ENCODE measurements at places on chromosomes 1 and 21. TPM values are rescaled to one million over a fixed set of nuclear protein-coding genes. Genes with fewer than 3 reads are reported as not detected.

The ELAVL4 gene
- not detected for total RNA-seq

GRCh38 chr1:75615613-75616435, 4.9 kb upstream of the SLC44A5 start:
- peak; percentile 16 for DNase-seq

- no peak for DNase-seq
These were observed 46.1 kb downstream of the USP48 start for GRCh38 chr1:21736876-21737275.

The NEK2 gene
- 47.5 TPM for total RNA-seq

GRCh38 chr1:213828867-213829266, 158.9 kb upstream of the PROX1 start:
- DNase-seq, result no peak

DNA sequence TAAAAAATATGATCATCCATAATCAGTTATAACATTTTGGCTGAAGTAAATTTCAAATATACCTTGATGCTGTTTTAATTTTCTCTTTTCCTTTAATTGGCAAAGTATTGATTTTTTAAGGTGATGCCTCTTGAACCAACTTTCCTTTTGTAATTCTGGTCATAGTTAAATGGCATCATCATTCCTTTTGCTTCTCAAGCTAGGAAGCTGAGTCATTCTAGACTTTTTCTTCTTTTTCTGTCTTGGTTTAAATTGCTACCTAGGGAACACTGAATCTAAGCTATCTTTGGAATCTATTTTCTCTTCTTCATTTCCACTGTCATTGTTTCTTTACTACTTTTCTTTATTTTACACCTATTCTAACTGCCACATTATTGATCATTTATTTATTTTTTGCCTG, 162.7 kb downstream of the HMCN1 start:
- DNase-seq, result no peak

The RGS21 gene
- total RNA-seq, result not detected

The CELA3B gene
- not detected for total RNA-seq

DNA sequence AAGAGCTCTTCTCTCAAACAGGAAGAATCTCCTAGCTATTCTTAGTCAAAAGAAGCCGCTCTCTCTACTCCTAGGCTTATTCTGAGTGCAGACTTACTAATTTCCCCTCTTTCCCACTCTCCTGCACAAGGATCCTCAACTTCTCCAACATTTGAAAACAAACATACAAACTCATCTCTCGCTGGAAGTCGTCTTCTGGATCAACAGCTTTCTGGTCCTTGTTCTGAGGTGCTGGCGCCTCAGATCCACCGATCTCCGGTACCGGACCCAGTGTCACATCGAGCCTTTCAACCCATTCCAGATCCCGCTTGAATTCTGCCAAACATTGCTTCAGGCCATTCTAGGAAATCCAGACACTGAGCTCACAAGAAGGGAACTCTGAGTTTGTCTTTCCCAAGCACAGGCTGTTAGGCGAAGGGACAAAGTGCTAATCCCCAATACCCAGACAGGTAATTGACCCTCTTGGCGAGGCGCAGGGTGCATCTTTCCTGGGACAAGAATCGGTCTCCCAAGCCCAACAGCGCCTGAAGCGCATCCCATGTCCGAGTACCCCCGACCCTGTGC, 696 bp downstream of the EBNA1BP2 start:
- no peak for DNase-seq

The KCNH1 gene
- not detected for total RNA-seq

GRCh38 chr1:11880181-11880575, 21.4 kb upstream of the NPPB start:
- no peak for DNase-seq

GRCh38 chr1:165068741-165069140, 287.8 kb downstream of the LMX1A start:
- DNase-seq, result no peak

The ANGPTL7 gene
- not detected for total RNA-seq

The SIKE1 gene
- 136 TPM for total RNA-seq

GRCh38 chr1:239483391-239483790, 97.0 kb downstream of the CHRM3 start:
- DNase-seq, result no peak

GRCh38 chr1:87930796-87931195, 602.1 kb downstream of the LMO4 start:
- DNase-seq, result no peak

The KDM5B gene
- 41.4 TPM for total RNA-seq

DNA sequence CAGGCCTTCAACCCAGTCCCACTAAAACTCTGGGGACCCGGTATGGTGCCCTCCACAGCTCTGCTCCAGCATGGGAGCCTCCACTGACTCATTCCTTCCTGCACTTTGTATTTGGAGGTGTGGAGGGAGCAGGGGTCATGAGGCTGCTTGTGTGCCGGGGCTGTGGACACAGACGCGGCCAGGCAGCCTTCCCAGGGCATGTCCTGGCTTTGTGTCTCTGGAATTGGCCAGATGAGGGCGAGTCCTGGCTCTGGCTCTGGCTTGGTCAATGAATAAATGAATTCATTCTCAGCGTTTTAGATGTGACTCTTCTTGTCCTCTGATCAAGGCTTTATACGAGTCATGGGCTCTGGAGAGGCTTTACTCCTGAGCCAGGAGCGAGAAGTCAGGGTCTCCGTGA, 19.1 kb downstream of the AJAP1 start:
- DNase-seq, result no peak

- peak; percentile 84 for DNase-seq
These were observed 775.6 kb downstream of the LTN1 start for GRCh38 chr21:28216976-28217523.

DNA sequence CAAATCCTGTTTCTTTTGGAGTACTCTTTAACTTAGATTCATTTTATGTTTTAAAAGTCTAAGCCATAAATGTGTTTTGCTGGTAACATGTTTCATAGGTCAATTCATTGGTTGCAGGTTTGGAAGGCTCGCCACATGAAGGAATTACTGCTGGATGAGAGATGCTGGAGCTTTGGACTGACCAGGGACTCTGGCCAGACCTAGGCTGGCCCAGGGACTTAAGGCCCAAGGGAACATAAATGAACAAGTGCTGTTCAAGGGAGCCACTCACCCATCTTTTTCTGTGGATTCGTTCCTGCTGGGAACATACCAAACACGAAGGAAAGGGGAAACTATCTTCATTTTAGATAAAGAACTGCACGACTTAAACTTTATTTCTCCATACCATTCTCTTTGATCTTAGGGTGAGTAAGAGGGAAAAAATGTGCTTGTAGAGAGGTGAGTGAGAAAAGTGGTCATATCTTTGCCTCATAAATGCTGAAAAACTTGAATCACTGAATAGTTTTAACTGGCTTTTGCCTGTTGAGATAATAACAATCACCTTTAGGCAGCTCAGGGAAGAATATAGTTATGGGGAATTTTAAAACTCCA, 15.3 kb upstream of the SHCBP1L start:
- peak; percentile 80 for DNase-seq

DNA sequence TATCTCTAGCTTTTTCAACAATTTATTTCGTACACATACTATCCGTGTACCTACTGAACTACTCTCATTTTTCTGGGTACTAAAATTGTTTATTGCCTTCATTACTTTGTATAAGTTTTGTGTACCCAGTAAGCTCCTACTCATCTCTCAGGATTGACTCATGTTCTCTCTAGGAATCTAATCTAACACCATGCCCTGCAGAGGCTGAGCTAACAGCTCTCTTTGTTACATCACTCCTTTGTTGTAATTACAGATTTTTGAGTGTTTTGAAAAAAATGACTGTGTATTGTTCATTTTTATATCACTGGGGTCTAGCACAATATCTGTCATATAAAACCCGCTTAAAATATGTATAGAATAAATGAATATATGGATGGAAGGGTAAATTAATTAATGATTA, 167.1 kb downstream of the ATP6V1G3 start:
- peak; percentile 7 for DNase-seq

DNA sequence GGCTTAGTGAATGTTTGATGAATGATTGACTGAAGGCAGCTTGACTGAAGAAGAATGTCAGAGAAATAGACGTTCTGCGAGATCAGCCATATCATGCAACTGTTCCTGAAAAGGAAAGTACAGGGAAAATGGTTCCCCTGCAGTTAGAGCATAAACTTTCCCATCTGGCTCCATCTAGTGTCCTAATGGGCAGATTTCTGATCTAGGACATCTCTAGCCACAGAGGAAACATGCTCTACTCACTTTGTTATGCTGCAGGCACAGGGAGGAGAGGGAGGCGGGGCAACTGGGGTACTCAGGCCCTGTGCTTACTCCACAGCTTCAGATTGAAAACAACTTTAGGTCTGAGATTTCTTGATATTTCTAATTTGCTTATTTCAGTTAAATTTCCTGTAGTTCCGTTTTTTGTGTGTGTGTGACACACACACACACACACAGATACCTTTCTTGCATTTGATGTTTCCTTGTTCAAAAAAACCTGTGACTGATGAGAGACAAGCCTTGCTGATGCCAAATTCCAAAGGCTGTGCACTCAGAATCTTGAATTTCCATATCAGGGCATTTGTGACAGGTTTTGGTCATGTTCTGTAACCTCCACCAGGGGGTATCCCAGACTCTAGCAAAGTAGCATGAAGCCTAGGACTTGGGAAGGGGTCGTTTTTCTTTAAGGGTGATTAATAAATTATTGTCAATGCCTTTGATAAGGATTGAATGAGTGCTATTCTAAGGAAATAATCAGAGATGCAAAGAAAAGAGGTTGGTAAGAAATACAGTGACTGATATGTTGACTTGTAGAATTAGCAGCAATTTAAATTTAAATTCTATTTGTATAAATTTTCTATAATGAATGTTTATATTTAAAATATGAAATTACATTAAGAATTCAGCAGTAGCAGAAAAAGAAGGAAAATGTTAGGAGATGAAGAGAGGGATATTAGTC, 139.7 kb upstream of the BEND5 start:
- peak; percentile 78 for DNase-seq

The SYNC gene
- 10.0 TPM for total RNA-seq

The HPCAL4 gene
- total RNA-seq, result 0.04 TPM

The PMF1 gene
- total RNA-seq, result 163 TPM

DNA sequence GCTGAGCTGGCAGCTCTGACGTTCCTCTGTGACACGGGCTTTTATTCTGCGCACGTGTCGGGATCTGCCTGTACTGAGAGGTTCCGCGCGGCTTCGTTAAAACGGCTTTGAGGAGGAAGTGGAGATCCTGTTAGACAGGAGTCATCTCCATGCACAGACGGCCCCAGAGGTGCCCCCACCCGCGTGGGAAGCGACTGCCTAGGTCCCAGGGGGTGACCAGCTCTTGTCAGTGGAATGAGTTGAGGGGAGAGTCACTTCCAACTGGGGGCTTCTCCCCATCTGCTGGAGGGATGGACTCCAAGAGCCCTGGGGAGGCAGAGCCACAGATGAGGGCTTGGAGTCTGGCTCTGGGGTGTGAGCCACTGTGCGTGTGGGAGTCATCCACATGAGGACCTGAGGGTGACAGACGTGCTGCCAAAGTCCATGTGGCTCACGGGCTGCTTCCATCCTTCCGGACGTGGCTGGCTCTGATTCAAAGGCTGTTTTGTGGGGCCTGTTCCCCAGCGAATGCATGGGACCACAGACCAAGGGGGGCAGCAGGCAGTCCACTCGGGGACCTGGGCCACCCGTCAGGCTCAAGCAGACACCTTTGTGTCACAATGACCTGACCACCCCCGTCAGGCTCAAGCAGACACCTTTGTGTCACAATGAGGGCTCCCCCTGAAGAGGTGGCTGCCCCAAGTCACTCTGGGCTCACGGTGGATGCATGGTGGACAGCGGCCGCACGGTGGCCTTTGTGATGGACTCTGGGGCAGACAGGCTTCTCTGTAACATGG, 26.8 kb downstream of the PTTG1IP start:
- peak; percentile 51 for DNase-seq

DNA sequence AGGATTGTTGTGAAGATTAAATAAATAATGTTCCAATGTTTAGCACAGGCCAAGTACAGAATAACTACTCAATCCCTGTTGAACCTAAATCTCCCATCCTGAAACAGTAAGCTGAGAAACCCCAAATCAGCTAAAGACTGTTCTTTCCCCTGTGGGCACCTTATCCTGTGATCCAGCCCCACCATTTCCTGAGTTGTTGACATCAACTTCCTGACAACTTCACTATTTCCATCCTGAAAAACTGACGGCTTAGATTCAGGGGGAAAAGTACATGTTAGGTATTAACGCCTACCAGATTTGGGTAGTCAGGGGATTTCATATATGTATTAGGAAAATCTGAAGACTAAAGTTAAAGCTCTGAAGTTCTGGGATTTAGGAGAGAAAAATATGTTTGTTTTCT, 51.7 kb upstream of the PALMD start:
- no peak for DNase-seq

DNA sequence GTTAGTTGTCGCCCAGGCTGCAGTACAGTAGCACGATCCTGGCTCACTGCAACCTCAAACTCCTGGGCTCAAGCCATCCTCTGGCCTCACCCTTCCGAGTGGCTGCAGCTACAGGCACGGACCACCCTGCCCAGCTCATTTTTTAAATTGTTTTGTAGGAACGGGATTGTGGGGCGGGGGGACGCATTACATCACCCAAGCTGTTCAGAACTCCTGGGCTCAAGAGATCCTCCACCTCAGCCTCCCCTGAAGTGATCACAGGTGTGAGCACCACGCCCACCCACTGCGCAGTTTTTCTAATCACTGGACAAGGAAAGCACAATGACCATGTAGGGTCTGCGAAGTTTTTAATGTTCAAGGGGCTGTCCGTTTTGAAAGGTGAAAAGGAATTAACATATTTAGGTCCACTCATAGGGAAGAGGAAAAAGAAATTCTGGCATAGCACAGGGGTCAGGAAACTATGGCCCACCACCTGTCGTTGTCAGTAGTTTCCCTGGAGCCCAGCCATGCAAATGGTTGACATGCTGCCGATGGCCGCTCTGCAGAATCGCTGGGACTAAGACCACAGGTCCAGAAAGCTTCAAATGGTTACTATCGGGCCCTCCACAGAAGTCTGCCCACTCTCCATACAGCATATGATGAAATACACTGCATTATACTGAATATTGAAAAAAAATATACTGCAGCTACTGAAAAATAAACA, 26.0 kb downstream of the SETD4 start:
- no peak for DNase-seq

GRCh38 chr1:205062319-205062718, 19.3 kb downstream of the CNTN2 start:
- no peak for DNase-seq

- DNase-seq, result no peak
These were observed 27.3 kb downstream of the PIGP start for GRCh38 chr21:37045556-37045955.

GRCh38 chr1:239841631-239842030, 250.1 kb upstream of the FMN2 start:
- no peak for DNase-seq

DNA sequence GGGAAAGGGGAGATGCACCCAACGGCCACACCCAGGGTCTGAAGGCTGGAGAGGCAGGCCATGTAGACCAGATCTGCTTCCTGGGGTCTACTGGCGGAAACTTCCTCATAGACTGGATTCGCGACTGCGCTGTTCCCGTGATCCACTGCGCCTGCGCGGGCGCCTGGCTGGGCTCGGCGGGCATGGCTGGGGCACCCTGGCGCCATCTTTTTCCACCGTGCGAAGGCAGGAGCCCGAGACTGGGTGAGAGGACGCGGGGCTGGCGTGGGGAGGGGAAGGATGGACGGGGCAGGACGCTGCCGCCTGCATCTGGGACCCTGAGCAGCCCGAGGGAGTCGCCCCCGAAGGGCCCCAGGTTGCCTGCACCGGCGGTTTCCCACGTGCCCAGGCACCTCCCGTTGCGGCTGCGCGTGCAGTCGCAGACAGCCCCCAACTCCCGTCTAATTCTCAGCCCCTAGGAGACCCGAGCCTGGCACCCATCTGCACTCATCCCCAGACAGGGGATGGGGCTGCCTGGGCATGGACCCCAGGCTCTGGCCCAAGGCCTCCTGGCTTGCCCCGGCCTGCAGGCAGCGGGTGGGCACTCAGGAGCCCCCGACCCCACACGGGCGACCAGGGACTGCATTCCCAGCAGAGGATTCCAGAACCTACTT, 12.4 kb upstream of the FAM3B start:
- no peak for DNase-seq

The HHIPL2 gene
- total RNA-seq, result 1.2 TPM

The SLC25A33 gene
- 14.5 TPM for total RNA-seq

Data from PC-3 (cell line).